ENCODE measurements at places on chromosomes 1 and 21.

- no peak for DNase-seq
Observed at GRCh38 chr21:25550352-25551120, 56.7 kb downstream of the MRPL39 start.

DNA sequence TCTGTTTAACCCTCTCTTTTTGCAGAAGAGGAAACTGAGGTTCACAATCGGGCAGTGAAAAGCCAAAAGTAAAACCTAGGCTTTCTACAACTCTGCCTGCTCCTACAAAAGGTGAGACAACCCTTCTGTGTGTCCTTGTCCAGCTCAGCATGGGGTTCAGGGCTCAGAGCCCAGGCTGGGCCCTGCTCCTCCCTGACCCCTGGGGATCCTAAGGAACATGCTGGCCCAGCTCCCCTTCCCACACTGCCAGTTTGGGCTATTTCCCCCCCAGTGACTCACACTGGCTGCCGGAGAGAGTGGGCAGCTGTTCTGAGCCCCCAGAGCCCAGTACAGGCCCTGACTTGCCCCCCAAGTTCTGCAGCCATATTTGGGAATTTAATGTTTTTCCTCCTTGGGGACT, 8.9 kb downstream of the FAM229A start:
- DNase-seq: no peak

- DNase-seq: no peak
Observed at GRCh38 chr21:33731447-33731846, 89.1 kb downstream of the ITSN1 start.

GRCh38 chr1:161251579-161251978, 7.0 kb upstream of the PCP4L1 start:
- DNase-seq: no peak

DNA sequence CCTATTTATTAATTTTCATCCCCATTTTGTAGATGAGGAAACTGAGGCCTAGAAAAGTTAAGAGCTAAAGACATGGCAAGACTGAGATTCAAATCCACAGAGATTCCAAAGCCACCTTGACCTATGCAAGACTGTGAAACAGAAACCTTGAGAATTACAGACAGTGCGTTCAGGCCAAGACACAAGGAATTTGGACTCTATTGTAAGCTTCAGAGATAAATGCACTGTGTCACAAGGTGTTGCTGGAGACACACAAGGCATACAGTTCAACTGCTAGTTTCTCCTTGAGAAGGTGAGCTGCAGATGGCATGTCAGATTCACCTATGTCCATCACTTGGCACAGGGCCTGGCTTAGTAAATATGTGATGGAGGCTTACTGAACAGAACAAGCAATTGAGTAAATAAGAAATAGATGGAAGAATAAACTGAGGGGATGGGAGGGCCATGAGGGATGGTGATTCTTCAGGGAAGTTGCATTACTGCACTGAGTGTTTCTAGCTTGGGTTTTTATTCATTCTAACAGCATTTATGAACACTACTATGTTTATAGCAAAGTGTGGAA, 215.0 kb downstream of the DAB1 start:
- no peak for DNase-seq

DNA sequence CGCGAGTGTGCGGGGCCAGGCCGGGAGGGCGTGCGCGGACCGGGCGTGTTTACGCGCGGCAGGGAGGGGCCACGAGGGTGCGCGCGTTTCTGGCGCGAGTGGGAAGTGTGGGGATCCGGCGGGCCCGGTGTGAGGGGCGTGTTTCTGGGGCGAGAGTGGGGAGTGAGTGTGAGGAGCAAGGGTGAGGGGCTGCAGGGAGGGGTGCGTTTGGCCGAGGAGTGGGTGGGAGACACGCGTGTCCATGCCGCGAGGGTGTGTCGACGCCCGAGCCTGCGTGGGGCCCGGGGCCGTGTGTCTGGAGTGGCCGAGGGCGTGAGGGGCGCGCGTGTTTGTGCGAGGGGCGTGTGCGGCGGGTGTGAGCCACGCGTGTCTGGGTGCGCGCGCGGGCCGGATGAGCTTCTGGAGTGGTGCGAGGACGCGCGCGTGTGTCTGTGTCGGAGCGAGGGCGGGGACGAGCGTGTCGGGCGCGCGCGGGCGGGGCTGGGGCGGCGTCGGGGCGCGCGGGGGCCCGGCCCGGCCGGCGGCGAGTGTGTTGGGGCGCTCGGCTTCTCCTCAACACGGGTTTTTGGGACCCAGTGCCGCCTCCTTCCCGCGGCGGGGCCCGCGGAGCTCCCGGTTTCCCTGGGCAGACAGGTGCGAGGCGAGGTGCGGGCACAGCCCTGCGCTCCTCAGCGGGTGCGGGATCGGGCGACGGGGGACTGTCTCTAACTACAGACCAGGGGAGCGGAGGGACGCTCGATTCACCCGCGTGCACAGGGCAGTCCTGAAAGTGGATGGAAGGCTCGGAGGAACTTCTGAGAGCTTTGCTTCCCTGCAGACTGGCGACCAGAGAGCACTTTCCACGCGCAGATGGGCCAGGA, 65.8 kb upstream of the VAMP3 start:
- DNase-seq: no peak

GRCh38 chr1:91701472-91701869, 184.5 kb downstream of the TGFBR3 start:
- no peak for DNase-seq

DNA sequence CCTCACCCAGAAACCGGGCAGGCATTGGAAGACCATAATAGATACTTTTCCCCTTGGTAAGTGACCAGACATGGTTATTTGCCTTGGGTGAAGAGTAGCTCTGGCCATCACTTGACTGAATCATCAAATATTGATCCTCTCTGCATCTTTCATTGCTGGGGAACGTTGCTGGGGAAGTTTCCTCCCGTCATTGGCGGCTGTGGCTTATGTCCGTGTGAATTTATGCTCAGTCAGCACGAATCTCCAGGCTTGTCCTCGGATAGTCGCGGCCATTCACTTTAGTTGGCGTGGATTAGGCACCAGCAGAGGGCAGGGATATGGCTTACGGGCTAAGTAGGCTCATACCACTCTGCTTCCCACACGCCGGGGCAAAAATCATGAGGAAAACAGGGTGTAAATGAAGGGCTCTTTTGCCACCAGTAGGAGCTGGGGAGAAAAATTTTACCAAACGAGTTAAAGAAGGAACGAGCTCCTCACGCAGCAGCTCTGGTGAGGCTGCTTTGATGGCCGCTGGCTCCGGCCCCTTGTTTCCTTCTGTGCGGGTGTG, 473.4 kb downstream of the CAMTA1 start:
- DNase-seq: no peak

DNA sequence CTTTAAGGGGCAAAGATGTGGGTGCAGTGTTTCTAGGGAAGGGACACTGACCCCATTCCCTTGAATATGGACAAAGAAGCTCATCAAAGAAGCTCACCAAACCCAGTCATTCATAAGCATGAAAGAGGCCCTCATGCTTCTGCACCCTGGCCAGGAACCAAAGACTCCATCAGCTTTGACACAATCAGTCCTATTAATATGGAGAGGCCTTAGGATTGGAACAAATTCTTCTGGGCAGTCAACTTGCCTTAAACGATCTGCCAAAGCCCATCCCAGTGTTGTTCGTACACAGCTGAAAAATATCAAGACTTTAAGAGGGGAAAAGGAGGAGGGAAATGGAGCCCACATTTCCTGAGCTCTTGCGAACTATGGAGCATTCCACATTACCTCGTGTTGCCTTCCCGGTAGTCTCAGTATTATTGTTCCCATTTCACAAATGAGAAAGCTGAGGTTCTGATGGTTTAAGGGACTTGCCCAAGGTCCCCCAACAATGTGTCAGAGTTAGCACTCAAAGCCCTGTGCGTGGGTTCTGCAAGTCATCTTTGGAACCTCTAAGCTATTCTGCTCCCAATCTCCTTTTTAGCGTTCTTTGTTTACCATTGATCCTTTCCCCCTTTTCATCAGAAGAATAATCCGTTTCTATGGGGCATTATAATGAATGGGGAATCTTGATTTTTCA, 161.9 kb downstream of the ZBTB18 start:
- DNase-seq: no peak

DNA sequence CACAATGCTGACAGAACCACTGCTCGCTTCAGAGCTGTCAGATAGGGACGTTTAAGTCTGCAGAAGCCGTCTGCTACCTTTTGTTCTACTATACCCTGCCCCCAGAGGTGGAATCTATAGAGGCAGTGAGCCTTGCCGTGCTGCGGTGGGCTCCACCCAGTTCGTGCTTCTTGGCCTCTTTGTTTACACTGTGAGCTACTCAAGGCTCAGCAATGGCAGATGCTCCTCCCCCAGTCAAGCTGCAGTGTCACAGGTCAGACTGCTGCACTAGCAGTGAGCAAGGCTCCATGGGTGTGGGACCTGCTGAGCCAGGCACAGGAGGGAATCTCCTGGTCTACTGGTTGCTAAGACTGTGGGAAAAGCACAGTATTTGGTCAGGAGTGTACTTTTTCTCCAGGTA, 47.1 kb downstream of the LEPR start:
- DNase-seq: no peak

GRCh38 chr1:10509809-10510509, 35.2 kb downstream of the PEX14 start:
- DNase-seq: no peak

GRCh38 chr21:41213021-41213420, 45.1 kb downstream of the BACE2 start:
- no peak for DNase-seq

- DNase-seq: peak; percentile 79
Observed at GRCh38 chr1:35202048-35202719, 9.2 kb upstream of the SFPQ start.

DNA sequence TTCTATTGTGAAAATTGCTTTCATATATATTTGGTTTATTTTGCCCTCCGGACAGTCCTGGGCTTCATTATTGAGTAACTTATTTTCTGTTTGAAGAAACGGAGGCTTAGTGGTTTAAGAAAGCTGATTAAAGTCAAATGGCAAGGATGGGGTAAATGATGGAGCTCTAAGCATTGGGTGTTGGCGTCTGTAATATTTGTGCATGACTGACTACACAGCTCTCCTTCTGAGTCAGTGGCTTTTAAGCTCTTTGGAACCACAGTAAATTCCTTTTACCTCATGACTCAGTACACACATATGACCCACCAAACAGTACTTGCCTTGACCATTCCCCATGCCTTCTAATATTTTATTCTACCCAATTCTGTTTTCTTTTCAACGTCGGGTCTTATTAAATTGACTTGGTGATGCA, 21.0 kb downstream of the B3GALT5 start:
- DNase-seq: no peak

GRCh38 chr1:201069636-201070035, 42.6 kb downstream of the CACNA1S start:
- DNase-seq: no peak

- peak; percentile 62 for DNase-seq
Observed at GRCh38 chr1:183880531-183881243, 75.8 kb downstream of the RGL1 start.

DNA sequence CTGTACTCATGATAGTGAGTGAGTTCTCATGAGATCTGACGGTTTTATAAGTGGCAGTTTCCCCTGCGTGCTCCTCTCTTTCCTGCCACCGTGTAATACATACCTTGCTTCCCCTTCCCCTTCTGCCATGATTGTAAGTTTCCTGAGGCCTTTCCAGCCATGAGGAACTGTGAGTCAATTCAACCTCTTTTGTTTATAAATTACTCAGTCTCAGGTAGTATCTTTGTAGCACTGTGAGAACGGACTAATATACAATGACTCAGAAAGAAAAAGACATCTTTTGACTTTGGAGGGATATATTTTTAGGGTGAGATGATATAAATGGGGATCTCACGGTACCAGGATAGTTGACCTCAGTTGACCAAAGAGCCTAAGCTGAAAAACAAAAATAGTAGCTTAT, 74.7 kb upstream of the BACH1 start:
- no peak for DNase-seq

GRCh38 chr21:35945089-35945671, 115.1 kb downstream of the SETD4 start:
- no peak for DNase-seq

DNA sequence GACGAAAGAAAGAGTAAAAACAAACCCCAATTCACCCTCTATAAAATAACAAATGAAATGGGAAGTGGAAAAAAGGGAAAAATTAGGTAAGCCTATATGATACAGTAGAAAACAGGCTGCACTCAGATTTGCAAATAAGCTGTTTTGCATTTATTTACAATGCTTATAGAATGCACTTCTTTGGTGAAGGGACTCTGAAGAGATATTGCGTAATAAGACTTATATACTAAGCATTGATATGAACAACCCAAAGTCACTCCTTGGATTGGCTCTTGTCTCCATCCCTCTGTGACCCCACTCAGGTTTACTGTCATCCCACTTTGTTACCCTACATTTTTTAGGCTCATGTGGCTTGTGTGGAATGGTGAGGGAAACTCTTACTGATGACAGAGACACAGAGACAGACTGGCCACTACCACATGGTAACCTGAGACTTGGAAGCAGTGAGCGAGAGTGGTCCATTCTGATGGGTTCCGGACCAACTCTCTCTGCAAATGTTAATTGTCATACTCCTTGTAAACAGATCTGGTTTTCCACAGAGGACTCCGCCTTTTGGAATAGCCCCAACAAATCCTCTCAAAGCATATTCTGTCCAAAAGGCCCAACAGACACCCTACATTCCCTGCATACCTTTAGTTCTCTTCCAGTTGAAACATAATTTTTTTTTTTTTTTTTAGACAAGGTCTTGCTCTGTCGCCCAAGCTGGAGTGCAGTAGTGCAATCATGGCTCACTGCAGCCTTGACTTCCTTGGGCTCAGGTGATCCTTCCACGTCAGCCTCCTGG, 11.0 kb downstream of the GSTM5 start:
- DNase-seq: no peak

DNA sequence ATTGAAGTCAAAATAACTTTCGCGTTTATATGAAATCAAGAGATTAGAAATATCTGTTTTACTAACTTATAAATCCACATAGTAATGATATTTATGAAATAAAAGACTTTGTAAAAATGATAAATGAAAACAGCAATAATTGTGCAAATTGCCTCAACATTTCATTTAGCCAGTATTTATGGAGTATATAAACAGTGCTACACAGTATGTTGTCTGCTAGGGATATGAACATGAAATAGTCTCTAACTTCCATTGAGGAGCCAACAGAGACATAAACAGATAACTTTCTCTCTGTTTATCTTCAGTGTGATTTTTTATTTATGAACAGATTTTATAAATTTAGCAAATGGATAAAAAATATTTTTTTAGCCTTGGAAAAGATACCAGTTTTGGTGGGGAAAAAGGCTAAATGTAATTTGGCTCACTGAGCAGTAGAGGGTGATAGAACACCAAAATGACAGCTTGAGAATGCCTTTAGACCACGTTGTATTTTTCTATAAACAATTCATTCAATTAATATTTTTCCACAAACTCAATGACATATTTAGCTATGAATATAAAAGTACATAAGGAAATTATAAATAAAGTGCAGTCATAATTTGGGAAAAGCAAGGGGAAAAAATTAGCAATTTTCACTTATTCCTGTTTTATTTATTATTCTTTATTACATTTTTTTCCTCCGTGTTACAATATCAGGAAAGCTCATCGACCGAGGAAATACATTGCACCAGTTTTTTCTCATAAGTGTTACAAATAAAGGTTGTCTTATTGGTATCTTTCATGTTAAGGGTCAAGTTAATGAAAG, 47.5 kb upstream of the EEIG2 start:
- peak; percentile 61 for DNase-seq

DNA sequence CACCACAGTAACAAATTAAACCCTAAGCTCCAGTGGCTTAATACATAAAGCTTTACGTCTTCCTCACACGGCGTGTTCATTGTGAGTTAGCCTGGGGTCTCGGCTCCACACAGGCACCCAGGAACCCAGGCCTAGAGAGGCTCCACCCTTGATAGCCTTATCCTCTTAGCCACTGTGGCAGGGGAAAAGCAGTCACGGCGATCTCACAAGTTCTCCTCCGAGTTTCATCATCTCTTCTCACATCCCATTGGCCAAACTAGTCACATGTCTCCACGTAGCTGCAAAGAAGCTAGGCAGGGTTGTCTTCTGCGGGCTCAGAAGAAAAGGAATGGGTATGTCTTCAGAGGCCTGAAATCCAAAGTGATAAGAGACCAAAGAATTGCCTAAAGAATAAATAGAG, 122.3 kb upstream of the GRIK3 start:
- DNase-seq: no peak

All from inflammatory macrophage treated with lipopolysaccharide for 4 hours (primary cell).